Stimulated activated CD8-positive, alpha-beta memory T cell treated with anti-CD3 and anti-CD28 coated beads, Interleukin-7, amount 100 ng/mL, for 48 hours (primary cell): ENCODE measurements at places on chromosomes 6 and 20.

- no peak for DNase-seq
Observed at GRCh38 chr6:121657972-121658371, 222.5 kb downstream of the GJA1 start.

GRCh38 chr6:118544105-118544504, 4.0 kb upstream of the PLN start:
- no peak for DNase-seq

DNA sequence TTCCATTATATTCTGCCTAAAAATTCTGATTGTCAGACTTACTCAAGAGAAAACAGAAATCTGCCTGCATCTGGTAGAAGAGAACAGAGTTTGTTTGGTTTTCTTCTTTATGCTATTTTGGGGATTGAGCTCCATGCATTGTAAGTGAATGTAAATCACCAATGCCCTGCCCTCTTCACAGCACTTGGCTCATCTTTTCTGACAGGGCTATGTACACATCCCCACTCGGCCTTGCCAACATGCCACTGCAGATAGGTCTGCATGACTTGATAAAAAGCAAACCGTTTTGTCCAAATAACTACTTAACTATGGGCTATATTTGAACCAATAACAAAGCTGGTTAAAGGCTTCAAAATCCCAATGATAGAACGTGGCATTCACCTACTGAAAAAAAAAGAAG, 117.7 kb downstream of the IBTK start:
- DNase-seq: no peak

DNA sequence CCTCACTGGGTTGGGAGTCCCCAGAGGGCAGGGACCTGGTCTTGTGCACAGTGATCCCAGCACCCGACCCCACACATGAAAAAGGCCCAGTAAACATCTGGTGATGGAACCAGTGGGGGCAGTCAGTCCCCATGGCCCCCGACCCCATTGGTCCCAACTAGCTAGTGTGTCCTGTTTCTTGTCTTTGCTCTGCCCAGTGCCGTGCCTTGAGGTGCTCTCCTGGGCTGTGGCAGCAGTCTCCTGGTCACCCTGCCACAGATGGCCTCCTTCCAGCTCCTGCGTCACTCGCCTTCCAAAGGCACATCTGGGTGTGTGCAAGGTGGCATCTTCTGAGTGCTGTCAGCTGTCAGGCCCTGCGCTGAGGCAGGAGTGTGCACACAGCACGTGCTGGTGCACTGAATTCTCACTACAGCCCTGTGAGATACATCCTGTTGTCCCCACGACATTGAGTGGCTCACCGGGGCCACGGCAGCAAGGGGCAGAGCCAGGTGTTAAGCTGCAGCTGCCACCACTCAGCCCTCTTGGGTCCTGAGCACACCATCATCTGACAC, 3.9 kb downstream of the NPEPL1 start:
- DNase-seq: no peak

DNA sequence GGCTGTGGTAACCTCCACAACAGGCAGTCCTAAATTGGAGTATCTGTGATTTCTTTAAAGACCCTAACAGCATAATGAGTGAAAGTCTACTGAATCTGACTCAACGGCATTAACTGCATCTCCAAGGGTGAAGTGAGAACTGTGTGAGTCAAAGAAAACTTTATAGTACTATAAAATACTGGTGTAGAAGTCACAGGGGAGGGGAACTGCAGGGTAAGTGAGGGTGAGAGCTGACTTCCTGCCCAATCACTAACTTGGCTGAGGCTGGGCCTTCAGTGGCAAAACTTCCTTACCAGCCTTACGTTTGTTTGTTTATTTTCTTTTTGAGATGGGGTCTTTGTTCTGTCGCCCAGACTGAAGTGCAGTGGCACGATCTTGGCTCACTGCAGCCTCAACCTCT, 109.8 kb downstream of the PTPRK start:
- no peak for DNase-seq

DNA sequence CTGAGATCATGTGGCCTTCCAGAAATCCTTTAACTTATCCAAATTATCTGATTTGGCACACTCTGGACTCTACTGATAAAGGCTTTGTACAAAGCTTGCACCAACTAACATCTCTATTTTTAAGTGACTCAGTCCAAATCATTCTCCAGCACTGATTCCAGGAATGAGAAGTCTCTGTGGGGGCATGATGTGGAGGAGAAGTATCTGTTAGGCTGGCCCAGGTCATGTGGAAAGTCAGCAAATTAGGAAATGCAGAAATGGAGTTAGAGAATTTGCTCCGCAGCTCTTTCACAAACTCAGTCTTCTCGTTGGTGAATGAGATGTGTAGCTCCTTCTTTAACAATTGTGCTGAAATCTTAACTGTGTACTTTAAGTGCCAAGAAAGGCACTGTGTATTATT, 165.7 kb downstream of the ZNF217 start:
- DNase-seq: no peak

DNA sequence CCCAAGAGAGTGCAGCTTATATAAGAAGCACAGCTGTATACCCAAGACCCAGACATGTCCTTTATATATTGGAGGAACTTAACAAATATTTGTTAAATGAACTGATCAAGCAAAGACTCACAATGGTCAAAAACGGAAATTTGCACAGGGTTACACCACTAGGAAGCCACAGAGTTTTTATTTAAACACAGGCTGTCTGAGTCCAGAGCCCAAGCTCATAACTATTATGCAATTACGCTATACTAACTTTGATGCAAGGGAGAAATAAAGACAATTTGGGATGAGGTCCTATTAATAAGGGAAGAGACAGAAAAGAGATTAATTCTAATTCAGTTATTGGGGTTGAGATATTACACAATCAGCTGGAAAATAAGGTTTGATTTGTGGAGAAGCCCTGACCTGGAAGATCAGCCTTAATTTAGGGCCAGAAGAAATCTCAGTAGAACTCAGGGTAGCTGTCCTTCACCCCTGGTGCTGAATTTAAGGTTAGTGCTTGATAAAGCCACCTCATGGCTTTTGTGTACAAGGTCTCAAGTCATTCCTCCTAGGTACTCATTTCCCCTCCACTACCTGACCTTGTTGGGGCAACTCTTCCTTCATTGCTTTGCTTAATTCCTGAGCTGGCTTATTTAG, 10.5 kb upstream of the ZNF334 start:
- no peak for DNase-seq
